ENCODE measurements at places on chromosomes 7 and 10.

GRCh38 chr7:83359108-83359507 lies 196.4 kb upstream of the PCLO start:
- no peak for DNase-seq

DNA sequence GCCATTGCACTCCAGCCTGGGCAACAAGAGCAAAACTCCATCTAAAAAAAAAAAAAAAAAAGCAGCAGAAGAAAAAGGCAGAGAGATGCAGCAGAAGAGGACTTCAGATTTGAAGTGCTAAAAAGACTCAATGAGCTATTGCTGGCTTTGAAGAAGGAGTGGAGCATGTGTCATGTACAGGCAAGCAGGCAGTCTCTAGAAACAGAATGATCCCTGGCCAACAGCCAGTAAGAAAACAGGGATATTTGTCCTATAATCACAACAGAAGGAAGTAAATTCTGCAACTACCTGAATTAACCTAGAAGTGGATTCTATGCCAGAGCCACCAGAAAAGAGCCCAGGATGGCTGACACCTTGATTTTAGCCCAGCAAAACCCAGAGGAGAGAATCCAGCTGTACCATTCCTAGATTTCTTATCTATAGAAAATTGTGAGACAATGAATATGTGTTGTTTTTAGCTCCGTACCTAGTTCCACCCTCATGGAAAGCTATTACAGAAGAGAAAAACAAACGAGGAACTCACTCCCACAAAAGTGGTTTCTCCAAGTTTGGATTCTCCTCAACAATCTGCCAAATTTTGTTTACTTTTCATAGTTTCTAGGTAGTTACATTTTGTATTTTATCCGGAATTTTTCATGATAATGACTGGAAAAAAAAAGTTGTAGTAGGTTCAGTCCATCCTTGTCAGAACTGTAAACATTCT lies 198.2 kb upstream of the GNAI1 start:
- DNase-seq, result no peak

GRCh38 chr10:70513848-70514309 lies 35.3 kb downstream of the PALD1 start:
- DNase-seq, result no peak

DNA sequence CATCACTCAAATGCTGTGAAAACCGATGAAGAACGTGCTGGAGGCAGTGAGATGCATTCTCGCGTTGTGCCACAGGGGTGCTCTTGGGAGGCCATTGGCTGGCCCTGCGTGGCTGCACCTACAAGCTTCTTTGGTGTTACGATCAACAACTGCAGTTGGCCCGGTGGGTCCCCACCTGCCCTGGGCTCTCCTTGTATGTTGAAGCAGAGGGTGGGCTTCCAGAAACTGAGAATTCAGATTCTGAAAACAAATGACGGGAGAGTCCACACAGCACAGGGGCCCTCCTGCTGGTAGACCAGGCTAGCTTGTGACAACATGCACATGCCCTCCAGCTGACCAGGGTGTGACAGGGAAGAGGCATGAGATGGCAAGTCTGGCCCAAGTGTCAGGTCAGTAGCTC lies 23.7 kb upstream of the DDC start:
- DNase-seq, result no peak

DNA sequence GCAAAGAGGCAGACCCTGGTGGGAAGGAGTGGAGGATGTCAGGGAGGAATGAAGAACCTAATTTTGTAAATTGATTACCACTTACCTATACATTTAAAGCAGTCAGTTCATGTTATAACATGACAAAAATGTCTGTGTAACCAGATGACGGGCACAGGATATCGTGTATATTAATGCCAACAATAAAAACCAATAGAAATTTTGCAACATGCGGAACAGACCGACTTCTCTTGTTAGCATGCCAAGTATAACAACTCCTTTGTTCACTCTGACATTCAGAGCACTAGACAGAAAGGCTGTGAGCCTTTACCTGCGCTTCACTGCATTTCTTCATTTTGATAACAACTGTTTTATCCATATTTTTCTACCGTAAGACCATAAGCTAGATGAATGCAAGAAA lies 29.9 kb downstream of the CDK6 start:
- DNase-seq, result no peak

DNA sequence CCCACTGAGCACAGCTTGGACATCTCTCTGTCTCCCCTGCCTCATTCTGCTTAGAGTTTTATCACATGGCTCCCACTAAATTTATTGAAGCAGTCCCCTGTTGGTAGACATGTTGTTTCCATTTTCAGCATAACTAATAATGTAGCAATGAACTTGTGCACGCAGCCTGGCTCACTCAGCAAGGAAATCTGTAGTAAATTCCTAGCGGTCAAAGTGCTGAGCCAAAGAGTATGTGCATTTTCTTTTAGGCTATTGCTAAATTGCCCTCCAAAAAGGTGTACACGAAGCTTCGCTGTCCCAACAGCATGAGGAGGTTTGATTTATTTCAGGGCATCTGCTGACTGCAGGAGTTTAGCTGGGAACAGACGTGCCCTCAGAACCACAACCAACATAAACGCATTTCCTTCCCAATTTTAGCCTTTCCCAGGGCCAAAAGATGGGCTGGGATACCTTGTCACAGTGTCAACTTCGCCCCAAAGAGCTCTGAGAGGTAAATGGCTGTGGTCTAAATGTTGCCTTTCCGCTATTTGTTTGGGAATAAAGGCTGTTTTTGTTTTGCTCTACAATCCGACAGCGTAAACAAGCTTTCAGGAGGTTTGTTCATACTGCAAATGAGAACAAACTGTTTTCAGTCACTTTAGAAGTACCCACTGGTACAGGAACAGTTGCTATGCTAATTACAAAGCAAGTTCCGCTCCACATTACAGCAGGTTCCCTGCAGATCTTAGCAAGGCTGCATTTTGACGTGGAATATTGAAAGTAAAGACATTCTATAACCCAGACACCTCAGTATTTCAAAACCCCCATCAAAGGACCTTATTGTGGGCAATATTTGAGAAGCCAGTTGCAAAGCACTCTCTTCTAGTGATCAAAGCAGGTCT lies 16.8 kb downstream of the VSIR start:
- no peak for DNase-seq

DNA sequence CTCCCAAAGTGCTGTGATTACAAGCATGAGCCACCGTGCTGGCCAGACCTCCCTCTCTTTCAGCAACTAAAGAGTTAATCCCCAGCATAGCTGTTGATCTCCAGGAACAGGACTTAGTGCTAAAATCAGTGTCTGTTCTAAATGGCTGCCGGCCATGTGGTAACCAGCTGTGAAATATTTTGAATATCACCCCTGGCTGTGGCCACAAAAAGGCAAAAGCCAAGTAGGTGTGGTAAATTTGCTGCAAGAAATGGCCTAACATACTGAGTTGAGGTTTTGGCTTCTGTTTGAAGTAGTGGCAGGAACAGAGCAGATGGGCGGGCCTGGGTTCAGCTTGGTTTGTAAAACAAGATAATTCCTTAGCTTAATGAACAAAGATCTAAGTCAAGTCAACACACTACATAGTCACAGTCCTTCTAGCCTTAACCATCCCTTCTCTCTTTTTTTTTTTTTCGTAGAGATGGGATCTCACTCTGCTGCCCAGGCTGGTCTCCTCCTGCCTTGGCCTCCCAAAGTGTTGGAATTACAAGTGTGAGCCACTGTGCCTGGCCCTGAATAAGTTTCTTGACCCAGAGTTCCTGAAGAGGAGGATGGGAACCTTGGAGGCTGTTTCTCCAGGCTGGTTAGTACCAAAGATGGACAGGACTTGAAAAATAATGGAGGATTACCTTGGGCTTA lies 22.7 kb upstream of the AGFG2 start:
- DNase-seq, result no peak

DNA sequence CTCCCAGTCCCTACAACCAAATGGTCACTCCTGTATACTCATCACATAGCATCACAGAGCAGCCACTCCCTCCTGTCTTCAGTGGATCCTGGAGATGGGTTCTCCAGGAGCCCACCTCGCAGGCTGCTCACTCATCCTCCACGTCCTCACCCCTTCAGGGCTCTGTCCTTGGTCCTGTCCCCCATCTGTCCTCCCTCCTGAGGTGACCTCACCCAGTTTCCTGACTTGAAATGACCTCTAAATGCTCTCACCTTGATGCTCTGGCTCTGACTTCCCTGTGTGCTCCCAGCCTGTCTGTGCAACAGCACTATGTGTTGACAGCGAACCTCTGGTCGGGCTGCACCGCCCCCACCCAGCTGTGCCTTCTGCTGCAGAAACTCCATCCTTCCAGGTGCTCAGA lies 2.1 kb upstream of the PPP2R2D start:
- no peak for DNase-seq

DNA sequence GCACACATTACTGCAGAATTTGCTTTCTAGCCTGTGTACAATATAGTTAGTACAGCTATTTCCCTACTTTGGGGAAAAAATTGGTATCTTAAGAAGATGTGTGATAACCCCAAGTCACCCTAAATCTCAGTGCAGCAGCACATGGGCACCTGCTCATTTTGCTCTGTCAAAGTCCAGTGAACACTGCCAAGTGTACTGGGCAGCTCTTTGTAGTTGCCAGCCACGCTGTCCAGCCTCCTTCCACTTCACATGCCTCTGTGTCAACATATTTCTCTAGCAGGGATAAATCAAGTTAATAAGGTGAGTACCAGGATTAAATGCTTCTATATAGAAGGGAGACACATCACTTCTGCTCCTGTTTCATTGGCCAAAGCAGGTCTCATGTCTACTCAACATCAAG lies 87.1 kb upstream of the CDC14C start:
- no peak for DNase-seq

DNA sequence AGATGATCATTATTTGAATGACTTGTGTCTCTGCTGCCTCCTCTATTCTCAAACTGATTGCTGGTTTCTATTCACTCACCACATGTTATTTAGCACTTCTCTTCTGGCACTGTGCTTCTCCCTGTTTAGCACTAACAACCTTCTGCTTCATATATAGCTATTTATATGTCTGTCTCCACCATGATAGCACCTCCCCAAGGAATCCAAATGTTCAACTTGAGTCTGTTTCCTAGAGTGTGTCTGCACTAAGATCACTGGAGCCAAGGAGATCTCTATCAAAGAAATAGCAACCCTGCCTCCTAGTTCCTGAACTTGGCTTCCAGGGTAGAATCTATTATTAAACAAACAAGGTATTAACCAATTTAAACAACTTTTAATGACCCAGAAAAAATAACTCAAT lies 104.5 kb downstream of the CYP26A1 start:
- no peak for DNase-seq

- no peak for DNase-seq
Measured at GRCh38 chr10:63765126-63765525, 243.9 kb downstream of the REEP3 start.

DNA sequence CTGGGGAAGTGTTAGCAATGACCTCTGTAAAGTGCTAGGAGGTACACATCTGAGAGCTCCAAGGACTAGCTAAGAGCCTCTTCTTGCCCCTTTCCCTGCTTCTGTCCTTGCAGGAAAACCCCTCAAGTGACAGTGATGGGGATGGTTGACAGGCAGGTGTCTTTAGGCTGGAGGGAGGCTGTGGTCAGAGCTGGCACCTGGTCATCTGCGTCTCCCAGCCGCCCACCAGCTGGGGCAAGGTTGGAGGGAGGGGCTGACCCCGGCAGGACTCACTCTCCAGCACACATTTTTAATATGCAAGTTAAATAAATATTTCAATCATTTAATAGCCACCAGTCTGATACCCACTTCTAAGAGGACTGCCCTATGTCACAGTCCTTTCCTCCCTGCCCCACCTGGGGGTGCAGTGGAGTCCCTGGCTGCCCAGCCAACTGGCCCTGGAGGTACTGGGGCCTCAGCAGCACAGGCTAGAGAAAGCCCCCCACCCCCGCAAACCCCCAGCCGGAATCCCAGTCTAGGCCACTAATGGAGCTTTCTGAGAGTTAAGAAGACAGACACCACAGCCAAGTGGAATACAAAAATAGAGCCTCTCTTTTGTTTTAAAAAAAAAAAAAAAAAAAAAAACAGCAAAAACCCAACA lies 6.3 kb downstream of the FGF8 start:
- no peak for DNase-seq

DNA sequence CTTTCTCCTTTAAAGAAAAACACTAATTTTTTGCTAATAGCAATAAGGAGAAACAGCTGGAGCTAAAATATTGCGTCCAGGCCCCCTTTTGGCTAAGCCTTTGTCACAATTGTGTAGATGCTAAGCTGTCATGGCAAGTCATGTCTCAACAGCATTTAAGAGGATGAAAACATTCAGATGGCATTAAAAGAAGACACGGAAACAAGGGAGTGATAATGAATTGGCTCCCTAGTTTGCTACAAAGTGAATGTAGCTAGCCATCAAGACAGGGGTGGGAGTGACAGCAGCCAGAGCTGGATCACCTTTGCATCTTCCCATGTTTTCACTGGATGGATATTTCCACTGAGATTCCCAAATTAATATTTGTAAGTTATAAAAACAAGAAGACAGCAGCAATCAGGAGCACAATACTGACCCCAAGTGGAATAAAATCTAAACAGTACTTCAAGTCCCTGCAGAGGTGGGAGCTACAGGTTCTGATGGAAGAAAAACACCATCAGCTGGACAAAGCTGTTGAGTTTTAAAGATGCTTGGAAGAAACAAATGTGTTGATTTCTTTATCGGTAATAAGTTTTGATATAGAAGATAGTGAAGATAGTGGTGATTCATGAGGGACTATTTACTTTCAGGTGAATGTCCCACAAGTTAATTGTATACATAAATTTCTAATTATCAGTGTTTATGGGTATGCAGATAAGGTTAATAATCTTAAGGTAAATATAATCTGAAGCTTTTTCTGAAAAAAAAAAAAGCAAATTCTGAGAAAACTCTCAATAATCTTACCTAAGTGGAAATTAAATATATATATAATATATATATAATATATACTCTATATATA lies 129.4 kb downstream of the SLC16A9 start:
- no peak for DNase-seq

DNA sequence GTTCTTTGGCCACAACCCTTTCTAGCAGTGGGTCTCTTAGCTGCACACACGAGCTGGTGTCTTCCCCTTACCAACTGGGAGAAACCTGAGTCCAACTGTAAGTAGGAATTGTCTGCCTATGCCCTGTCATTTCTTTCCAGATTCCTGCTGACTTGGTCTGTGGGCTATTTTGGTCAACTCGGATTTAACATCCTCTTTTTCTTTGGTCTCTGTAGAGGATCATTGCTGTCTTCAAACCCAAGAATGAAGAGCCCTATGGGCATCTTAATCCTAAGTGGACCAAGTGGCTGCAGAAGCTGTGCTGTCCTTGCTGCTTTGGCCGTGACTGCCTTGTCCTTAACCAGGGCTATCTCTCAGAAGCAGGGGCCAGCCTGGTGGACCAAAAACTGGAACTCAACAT lies 10.3 kb downstream of the PI4K2A start:
- no peak for DNase-seq

- DNase-seq, result no peak
Measured at GRCh38 chr10:129883029-129883428, 81.0 kb downstream of the EBF3 start.

DNA sequence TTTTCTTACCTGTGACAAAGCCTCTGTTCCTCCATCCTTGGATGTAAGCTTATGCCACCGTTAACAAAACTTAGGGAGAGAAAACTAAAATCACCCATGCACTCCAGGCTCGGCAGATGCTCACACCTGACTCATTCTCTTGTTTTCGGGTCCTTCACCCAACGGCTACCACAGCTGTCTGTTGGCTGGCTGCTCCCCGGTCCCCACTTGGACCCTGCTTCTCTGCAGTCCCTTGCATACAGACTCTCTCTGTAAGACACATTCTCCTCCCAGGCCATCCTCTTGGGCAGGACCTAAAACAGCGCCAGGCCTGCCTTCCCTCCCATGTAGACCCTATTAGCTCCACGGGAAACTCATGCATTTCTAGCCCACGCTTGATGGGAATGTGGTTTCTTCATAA lies 12.1 kb upstream of the INHBA start:
- no peak for DNase-seq
